ENCODE measurements at places on chromosomes 1 and 21.

- no peak for DNase-seq
Observed at GRCh38 chr1:234276151-234276788, 97.0 kb upstream of the COA6 start.

DNA sequence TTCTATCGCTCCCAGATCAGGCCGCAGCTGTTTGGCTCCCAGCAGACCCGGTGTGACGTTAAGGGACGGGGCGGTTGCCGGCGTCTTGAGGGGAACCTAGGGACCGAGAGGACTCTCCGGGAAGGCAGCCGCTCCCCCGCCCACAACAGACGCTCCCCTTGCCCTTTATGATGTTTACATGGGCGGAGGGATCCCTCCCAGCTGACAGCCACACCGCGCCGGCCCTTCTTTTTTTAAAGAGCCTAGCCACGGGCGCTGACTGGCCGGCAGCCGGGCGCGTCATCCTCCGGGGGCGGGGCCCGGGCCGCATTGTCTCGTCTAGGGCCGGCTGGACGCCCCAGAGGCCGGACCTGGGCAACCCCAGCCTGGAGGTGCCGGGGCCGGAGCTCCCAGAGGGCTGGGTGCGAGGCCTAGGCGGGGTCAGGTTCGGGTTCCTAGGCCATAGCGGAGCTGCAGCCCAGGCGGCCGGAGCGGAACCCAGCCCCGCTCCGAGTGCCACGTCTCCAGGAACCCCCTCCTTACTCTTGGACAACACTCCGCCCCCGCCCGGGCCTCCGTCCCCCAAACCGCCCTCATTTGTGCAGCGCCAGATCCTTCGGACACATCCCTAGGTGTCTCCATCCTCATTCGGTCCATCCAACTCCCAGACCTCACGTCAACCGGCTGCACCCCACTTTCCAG lies at the start of gene PCAT6:
PCAT6 (plus strand) TSS at position 340 of the 681 bp plus-strand sequence.
- DNase-seq = peak; percentile 70

GRCh38 chr1:43171312-43171875 lies 696 bp downstream of the EBNA1BP2 start:
- DNase-seq = no peak

DNA sequence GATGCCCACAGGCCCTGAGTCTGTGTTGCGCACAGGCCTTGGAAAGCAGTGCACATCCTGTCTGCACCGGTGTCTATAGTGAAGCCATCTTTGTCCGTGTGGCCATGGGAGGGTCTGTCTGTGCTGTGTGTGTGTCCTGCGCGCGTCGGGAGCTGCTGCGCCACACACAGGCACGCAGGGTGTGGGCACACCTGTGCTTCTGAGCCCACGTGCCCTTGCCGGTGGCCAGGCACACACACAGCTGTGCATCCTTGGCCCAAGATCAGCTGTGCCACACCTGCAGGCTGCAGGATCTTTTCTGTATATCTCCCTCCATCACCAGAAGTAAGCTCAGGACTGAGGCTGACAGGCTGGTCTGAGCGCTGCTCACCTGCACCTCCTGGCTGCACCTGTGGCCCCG lies 3.2 kb upstream of the SAMD11 start:
- no peak for DNase-seq

DNA sequence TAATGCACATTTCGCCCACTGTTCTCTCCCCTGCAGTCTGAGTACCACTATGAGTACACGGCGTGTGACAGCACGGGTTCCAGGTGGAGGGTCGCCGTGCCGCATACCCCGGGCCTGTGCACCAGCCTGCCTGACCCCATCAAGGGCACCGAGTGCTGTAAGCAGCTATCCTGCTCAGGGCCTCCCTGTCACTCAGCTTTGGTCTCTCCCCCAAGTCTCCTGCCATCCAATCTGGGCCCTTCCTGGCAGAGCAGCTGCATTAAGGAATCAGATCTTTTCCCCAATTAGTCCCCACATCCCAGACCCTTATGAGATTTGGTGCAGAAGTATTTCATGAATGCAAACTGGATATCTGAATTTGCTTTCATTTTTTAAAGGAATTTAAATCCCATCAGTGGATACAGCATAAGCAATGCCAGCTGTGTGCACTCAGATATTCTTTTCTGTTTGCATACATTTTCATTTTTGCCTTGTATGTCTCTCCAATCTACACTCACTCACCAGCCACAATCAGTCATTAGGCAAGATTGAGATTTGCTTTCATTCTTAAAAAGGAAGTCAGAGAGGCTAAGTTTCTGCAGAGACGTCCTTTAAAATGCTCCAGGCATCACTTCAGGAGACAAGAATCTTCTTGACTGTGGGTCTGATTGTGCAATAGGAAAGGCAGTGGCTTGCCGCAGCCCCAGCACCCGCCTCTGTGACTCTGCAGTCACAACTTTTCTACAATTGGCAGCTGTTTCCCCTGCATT lies 48.1 kb downstream of the ELAPOR1 start:
- DNase-seq = no peak

GRCh38 chr1:159171688-159172501 lies 480 bp downstream of the CADM3 start:
- no peak for DNase-seq

GRCh38 chr1:67983867-67984266 lies 66.6 kb downstream of the DIRAS3 start:
- no peak for DNase-seq

DNA sequence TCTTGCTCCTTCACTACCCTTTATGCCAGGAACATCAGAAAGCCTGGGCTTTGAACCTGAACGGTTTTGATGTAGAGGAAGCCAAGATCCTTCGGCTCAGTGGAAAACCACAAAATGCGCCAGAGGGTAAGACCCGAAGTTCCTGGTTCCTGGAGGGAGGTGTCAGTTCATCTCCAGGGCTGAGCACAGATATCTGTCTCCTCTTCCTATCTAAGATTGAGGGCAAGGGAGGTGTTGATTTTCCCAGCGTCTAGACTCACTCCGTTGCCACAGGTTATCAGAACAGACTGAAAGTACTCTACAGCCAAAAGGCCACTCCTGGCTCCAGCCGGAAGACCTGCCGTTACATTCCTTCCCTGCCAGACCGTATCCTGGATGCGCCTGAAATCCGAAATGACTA lies 915 bp downstream of the CDC20 start:
- no peak for DNase-seq

GRCh38 chr1:31122741-31123140 lies 57.2 kb upstream of the PUM1 start:
- DNase-seq = no peak

GRCh38 chr1:53198241-53198651 lies 1.6 kb downstream of the CPT2 start:
- no peak for DNase-seq

DNA sequence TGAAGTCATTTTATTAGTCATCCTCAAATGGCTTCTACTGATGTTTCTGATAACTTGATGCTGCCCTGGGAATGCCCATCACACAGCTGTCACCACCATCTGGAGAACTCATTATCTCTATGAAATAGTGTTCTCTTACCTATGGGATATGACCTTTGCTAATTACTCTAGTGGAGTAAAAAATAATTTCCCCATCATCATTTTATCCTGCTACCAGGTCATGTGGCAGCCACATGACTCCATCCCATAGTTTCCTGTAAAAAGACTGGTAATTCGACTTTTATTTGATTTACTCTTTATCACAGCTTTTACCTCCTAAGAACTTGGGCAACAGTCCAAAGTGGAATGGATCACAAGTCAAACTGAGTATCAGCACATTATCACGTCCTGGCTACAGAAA lies 76.1 kb upstream of the USP25 start:
- DNase-seq = no peak

GRCh38 chr21:27569831-27570230 lies 602.9 kb upstream of the ADAMTS5 start:
- DNase-seq = no peak

DNA sequence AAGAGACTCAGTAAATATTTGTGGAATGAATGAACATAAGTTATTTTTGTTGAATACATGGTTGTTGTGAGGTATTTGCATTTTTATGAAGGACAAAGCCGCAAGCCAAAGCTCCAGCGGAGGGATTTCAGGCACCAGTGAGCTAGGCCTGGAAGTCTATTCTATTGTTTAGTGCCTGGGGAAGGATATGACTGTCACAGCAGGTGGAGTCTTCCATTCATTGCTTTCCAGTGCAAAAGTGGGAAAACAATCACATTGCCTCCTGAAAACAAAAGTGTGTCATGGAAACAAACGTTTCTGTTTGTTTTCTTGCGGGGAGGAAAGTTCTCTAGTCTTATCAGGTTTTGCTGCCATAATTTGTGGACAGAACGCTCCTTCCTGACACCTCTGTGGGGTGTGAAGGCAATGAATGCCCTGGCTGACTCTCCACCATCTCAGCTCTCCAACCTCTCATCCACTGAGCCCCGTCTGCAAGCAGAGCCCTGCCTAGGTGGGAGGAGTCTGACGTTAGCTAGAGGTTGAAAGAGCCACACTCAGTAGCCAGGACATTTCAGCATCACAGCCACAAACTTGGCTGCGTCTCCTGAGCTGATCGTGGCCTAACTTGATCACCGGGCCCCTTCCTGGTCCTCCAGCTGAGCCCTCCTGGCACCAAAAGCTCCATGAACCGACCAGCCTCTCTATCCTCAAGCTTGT lies 739.1 kb downstream of the MATN1 start:
- no peak for DNase-seq

DNA sequence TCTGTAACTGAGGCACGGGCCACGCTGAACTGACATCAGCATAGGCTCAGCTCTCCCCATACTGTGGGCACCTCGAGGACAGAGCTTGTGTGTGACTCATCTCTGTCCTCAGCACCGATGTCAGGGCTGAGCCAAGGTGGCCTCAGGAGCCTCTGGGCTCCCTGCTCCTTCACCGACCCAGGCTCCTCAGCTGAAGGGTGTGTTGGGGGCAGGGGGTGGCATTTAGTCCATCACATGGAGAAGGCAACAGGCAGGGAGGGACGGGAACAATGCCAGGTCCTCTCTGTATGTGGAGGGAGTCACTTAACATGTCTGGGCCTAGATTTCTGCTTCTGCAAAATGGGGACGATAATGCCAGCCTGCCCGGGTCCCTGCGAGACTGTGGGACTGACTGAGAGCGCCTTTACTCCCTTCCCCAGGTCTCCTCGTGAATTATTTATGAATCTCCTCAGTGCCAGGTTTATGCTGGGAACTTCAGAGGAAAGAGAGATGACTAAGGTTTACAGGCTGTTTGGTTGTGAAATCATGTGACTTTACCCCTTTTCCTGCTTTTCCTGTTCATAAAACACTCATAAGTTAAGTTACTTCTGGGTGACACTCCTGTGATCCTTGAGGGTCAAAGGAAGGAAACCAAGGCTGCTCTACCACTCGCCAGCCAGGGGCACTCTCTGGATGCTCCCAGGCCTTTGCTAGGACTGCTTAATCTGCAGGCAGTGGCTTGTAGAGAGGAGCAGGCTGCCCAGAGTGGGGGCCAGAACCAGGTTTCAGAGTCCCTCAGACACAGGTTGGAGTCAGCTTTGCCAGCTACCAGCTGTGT lies 16.2 kb downstream of the TTC39A start:
- DNase-seq = no peak

- peak; percentile 95 for DNase-seq
Observed at GRCh38 chr1:10209905-10210810, at the start of gene KIF1B. Gene KIF1B, plus strand, starts transcription at chr1:10210570. Its CDS starts 21,759 bp downstream, at chr1:10232329.

- no peak for DNase-seq
Observed at GRCh38 chr21:26282058-26282457, 111.5 kb upstream of the APP start.

DNA sequence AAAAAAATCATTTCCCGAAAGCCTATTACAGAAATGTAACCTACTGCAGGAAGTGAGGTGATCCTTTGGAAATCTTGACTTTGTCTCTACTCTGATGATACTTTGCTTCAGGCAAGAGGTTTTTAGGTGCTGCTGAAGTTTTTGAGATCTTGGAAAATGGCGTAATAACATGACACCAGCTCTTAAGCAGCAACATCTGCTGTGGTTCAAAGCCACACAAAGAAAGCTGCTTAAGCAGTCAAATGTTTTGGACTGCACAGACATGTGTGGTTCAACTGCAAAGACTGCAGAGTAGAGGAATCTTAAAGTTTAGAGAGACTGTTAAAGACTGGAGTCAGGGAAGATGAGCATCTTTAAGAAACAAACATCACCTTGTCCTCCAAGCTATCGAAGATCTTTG lies 139.0 kb downstream of the RASAL2 start:
- no peak for DNase-seq

DNA sequence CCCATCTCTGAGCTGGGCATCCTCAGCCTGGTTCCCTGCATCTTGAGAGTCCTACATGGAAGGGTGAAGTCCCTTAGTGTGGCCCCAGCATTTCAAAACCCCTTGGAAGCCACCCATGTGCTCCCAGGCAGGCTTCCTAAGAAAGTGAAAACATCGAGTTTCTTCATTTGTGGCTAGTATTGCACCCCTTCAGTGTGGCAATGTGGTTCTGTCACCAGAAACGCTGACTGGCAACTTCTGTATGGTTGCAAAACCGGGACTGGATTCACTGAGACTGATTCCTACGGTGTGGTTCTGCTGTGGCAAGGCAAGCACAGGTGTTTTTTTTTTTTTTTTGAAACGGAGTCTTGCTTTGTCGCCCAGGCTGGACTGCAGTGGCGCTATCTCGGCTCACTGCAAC lies 9.0 kb upstream of the IFNGR2 start:
- DNase-seq = no peak

DNA sequence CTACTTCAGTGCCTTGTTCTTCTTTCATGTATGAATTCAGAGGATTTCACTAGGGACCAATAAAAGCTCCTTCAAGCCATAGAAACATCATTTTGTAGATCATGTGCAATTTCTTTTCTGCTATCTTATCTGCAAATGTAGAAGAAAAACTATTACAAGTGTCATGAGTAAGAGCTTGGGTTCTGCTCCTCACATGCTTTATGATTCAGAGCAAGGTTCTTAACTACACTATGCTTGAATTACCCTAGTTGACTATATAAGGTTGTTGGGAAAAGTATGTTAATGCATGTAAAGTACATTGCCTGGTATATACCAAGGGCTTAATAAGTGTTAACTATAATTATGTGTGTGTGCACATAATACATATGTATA lies 91.4 kb upstream of the S1PR1 start:
- no peak for DNase-seq

DNA sequence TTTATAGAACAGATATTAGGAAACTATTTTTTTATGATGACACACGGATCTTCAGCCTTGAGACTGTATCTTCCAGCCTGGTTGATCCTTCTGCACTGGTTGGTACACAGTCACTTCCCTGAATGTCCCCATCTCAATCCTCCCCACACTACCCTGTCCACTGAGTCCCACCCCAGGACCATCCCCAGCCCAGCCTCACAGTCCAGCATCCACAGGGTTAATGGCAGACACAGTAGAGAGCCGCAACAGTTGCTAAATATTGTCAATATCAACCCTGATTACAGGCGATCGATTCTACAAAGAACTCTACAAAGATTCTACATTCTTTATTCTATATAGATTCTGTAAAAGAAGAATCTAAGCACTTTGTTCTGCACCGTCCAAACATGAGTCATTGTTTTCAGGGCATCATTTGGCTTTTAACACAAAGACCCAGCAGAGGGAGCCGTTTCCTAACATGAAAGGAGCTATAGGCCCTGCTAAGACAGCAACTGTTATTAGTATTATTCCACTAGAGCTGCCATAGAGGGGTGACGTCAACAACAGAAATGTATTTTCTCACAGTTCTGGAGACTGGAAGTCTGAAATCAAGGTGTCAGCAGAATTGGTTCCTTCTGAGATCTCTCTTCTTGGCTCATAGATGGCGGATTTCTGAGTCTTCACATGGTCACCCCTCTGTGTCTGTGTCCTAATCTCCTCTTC lies 30.1 kb upstream of the IFNAR2 start:
- DNase-seq = peak; percentile 11
